BJ (cell line): ENCODE measurements at places on chromosomes 3 and 15.

DNA sequence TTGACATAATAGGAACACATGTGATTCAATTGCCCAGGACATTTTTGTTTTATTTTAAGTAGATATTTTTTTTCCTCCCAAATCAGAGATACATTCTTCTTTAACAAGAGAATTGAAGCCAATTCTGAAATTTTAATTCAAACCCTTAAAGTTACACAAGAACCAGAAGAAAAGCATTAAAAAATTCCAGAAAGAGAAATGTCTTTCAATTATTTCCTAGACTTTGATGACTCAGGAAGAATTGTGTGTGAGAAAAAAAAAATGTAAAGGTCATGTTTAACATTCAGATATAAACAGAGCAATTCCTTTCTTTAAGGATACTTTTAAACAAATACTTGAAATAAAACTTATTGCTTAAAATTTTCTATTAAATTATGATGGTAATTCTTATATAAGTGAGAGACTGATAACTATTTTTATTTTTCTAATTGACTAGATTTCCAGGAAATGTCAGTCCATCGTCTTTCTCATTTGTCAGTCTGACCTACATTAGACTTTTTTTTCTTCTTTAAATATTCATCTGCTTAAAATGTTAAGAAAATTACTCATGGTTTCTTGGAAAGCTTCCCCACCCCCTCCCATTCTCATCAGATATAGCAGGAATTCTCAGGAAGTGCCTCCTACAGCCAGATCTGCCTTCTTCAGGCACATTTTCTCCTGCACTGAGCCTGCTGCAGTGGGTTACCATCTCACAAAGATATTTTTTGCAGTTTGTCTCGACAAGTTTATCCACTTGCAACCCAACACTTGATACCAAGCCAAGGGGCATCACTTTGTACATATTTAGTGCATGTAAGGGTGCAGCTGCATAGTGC lies 261.8 kb upstream of the CBLB start:
- DNase-seq = peak; percentile 47

DNA sequence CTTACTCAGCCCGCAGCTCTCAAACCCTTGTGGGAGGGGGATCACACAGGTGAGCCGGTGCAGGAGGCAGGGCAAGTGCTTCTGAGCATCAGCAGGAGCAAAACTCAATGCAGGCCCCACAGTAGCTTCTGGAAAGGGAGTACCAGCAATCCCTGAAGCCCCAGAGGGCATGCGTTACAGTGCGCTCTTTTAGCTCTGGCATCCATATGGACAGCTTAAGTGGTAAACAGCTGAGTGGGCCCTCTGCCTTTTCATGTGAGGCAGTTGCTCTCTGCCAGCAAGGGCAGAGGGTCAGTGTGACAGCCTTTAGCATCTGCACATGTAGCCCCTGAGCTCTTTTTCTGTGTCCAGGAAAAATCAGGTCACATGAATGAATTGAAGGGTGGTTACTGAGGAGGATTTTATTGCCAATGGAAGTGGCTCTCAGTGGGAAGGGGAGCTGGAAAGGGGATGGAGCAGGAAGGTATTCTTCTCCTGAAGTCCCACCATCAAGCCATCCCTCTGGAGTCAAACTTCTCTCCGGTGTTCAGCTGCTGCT lies 464.3 kb upstream of the THRB start:
- DNase-seq = no peak

- DNase-seq = no peak
Observed at GRCh38 chr3:14849638-14850230, 31.0 kb downstream of the FGD5 start.

- DNase-seq = no peak
Observed at GRCh38 chr3:59566481-59566975, 516.7 kb upstream of the CFAP20DC start.

- no peak for DNase-seq
Observed at GRCh38 chr3:123576122-123576521, 8.7 kb downstream of the HACD2 start.
